Activated CD8-positive, alpha-beta memory T cell treated with anti-CD3 and anti-CD28 coated beads for 4 hours (primary cell): ENCODE measurements at places on chromosomes 13 and 19.
A peak's percentile ranks its signal among the peaks of the same experiment; 100 is the strongest.

GRCh38 chr13:53079691-53080090, 51.1 kb downstream of the OLFM4 start:
- no peak for DNase-seq

- DNase-seq: no peak
Observed at GRCh38 chr19:1373534-1374249, 10.0 kb upstream of the NDUFS7 start.

- DNase-seq: no peak
Observed at GRCh38 chr19:2797280-2797679, 12.0 kb downstream of the THOP1 start.

DNA sequence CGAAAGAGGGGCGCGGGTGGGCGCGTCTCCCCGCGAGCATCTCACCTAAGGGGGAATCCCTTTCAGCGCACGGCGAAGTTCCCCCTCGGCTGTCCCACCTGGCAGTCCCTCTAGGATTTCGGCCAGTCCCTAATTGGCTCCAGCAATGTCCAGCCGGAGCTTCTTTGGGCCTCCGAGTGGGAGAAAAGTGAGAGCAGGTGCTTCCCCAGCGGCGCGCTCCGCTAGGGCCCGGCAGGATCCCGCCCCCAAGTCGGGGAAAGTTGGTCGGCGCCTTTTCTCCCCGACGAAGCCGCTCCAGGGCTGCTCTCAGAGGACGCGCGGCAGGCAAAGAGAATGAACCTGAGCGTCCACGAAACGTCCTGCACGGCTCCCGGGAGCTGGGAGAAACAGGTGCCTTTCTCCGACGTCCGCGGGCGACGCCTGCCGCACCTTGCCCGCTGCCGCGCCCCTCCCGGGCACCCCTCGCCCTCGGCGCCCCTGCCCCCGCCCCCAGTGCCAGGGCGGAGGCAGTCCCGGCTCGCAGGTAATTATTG, 366 bp upstream of the KL start:
- no peak for DNase-seq

DNA sequence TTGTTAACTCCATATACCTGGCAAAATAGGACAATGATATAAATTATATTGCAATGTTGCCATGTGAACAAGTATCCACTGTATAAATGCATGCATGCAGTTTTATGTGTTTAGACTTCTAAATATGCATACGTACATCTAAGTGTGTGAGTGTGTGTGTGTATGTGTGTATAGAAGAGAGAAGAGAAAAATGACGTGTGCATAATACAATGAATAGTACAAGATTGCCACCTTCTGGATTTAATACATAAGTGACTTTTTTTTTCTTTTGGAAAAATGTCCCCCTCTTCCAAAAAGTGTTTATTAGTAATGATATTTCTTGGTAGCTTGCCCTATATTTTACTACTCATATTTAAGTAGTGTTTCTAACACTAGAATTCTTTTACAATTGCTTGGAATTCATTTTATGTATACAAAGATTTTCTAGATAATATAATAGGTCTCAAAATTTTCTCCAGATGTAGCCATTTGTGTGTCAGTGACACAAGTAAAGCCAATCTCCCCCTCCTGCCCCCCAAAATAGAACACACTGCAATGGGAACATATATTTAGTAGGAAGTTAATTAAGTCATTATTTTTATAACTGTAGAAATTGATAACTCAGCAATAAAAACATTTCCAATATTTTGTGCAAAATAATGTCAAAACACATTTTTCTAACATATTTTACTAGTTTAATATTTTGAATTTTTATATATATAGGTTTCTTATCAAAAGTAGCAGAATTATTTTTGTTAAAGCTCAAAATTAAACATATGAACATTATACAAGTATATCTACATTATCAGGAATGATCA, 783.3 kb upstream of the ATXN8OS start:
- no peak for DNase-seq

GRCh38 chr13:43764349-43764748, 22.4 kb downstream of the ENOX1 start:
- no peak for DNase-seq

DNA sequence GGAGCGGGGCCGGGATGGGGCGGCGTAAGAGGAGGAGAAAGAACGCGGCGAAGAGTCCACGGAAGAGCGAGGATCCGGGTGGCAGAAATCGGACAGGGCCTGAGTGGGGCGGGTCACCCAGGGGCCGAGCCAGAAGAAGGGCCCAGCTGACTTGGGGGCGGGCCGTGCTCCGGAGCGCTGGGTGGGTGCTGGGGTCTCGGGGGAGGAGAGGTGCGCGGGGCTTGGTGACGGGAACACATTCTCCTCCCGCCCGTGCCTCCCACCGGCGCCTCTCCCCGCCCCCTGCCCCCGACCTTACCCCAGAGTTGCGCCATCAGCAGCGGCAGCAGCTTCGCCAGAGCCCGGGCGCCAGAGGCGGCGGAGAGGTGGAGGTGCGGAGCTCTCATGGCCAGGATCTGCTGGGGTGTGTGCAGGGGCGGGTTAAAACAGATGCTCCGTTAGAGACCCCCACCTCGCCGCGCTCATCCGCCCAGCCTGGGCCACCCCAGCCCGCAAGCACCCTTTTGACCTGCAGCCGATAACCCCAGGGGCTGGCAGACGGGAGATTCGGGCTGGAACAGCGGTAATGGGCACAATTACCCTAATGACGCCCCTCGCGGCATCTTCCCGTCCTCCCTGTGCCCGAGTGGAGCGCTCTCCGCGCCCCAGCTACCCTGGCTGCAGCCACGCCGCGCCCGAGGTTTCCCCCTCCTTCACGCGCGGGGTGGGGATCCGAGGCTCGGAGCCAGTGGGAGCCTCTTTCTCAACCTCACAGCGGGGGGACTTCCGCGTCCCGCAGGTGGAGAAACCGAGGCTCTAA, 565 bp downstream of the KLK10 start:
- no peak for DNase-seq

DNA sequence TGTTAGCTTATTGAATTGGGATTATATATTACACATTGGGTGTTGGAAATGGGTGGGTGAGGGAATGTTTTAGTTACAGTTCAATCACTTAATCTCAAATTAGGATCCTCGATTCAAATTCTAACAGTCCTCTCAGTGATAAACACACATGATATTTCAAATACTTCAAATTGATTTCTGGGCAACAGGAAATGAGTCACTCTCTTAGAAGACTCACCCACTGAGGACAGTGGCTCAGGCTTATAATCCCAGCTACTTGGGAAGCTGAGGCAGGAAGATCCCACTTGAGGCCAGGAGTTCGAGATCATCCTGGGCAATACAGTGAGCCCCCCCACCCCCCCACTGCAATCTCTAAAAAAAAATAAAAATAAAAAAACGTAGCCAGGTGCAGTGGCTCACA, 435.3 kb downstream of the KLF12 start:
- no peak for DNase-seq

DNA sequence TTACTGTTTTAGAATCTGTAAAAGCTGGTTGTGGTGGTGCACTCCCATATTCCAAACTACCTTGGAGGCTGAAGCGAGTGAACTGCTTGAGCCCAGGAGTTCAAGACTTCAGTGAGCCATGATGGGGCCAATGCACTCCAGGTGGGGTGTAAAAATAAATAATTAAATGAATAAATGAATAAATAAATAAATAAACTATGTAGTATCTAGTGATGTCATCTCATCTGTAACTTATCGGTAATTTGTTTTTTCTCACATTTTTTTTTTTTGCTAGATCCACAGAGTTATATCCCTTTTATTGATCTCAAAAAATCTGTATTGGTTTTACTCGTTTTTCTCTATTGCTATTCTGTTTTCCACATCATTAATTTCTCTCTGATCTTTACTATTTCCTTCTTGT, 5.0 kb downstream of the SCGB2B2 start:
- DNase-seq: no peak

DNA sequence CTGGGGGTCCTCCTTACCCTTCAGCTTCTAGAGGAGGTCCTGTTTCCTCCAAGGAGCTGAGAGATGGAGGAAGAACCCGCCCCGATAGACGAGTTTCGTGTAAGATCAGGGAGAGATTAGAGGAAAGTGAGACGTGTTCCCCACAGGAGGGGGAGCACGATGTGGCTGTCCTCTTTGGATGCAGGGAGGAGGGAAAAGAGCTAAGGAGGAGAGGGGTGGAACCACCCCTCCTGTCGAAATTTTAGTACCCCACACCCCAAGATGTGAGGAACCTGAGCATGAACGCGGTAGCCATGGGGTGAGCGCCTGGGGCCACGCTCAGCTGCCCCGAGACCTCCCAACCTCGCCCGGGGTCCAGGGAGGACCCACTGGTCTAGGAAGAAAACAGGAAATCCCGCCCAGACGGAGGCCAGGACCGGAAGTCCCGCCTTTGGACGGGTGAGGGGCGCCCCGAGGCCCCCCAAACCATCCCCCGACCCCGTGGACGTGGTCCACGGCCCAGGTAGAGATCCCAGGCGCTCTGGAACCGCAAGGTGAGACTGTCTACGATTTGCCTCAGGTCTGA, 1.2 kb downstream of the AKT1S1 start:
- peak; percentile 53 for DNase-seq

GRCh38 chr13:21074546-21074945, 13.2 kb upstream of the LATS2 start:
- DNase-seq: no peak

DNA sequence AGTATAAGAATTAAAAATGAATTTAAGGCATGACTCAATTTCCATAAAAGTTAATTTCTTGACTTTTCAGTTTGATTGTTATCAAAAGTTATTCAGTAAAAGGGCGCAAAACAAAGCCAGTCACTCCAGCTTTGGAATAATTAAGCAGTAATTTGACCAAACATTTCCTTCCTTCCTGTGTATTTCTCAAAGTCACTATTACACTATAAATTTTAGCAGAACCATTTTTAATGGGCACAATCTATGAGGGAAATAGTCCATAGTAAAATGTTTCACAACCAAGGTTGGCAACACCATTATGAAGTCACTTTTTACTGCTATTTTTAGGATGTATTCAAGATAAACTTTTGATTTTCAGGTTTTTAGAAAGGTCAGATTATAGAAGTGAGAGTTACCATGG, 91.0 kb downstream of the DACH1 start:
- no peak for DNase-seq

DNA sequence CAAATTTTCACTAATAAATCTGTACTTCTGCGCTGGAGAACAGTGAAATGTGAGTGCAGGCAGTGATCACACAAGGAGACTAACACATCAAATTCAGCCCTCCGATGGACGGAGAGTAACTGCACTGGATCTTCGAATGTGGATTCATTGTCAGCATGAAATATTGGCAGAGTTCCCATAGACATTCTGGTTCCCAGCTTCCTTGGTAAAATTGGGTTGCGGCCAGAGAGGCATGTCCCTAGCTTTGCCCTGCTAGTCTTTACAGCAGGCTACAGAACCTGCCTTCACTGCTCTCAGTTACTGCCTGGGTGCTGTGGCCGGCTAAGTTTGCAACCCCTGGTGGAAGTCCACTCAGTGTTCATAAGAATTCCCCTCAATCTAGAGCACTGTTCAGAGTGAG, 32.3 kb upstream of the UQCRFS1 start:
- no peak for DNase-seq

GRCh38 chr19:12611361-12611699, 610 bp downstream of the ZNF791 start:
- DNase-seq: no peak

- no peak for DNase-seq
Observed at GRCh38 chr19:55109527-55110291, 7.7 kb downstream of the PPP1R12C start.

- DNase-seq: no peak
Observed at GRCh38 chr13:107351305-107351704, 783.4 kb upstream of the ARGLU1 start.

DNA sequence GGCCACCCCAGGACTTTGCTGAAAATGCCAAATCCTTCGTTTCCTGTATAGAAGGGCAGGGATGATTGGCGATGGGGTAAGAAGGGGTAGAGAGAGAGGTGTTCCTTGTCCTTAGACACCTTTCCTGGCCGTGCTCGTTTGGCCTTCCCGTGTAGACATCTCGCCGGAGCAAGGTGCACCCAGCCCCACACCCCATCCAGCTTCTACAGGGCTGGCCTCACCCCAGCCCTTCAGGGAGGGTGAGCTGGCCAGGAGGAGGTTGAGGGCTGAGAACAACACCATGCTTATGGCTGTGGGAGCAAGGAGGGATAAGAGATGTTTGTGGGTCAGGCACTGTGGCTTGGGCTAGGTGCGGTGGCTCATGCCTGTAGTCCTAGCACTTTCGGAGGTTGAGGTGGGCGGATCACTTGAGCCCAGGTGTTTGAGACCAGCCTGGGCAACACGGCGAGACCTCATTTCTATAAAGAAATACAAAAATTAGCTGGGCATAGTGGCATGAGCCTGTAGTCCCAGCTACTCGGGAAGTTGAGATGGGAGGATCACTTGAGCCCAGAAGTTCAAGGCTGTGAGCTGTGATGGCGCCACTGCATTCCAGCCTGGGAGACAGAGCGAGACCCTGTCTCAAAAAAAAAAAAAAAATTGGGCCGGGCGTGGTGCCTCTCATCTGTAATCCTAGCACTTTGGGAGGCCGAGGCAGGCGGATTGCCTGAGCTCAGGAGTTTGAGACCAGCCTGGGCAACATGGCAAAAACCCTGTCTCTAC, 15.5 kb downstream of the SMARCA4 start:
- DNase-seq: no peak

DNA sequence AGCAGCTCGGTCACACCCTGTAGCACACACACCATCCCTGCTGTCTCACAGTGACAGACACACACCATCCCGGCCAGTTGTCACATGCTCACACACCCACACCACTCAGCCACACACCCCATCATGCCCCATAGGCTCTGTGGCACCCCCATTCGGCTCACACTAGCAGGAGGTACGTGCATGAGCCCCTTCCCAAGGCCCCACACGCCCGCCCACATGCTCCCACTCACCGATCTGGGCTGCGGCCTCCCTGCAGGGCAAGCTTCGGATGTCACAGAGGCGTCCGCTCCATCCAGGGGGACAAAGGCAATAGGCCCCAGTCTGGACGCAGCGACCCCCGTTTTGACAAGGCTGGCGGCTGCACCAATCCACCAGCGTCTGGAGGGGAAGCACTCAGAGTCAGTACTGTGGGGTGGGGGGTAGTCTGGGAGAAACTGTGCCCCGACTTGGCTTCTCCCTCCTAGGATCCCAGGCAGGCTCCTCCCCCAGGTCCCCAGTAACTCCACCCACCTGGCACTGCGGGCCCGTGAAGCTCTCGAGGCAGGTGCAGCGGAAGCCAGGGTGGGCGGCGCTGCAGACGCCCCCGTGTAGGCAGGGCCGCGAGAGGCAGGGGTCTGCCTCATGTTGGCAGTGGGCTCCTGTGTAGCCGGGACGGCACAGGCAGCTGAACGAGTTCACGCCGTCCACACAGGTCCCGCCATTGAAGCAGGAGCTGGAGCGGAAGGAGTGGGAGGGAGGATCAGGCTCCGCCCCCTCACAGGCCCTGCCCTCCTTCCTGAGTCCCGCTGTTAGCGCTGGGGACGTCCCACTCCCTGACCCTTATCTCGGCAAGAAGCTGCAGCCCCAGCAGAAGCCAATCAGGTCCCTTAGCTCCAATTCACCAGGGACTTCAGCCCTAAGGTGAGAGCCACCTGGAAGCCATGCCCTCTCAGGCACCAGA, 20.1 kb downstream of the NOTCH3 start:
- DNase-seq: no peak

DNA sequence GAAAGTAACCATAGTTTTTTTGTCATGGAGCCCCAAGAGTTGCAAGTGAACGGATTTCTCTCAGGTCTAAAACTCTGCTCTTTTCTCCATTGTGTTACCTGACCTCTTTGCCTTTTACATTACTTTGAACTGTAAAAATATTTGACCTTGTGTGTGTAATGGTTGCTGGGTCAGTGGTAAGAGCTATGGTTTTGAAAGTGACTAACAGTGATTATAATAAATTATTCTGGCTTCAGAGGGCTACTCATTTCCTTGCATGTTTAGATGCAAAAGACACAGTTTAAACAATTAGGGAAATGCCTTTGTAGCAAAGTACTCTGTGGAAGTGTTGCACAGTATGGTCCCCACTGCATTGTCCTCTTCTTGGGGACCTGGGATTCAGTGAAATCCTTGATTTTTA, 29.3 kb upstream of the PSG8 start:
- DNase-seq: no peak
